ENCODE measurements at places on chromosomes 3 and 15. TPM values are rescaled to one million over a fixed set of nuclear protein-coding genes. Genes with fewer than 3 reads are reported as not detected.

- DNase-seq = no peak
These were observed 466.3 kb downstream of the NAALADL2 start for GRCh38 chr3:175325440-175325839.

DNA sequence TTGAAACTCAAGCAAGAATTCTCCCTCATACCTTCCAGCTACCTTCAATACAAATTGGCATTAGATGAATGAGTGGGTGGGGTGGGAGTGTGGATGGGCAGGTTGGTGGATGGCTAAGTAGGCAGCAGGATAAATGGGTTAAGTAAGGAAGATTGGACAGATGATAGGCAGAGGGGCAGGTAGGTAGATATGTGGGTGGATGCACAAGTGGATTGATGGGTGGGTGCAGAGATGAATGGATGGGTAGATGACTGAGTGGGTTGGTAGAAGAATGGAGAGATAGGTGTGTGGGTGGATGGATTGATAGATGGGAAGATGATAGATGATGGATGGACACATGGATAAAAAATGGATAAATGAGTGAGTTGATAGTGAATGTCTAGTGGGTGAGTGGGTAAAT is 27.6 kb downstream of the VIPR1 start:
- DNase-seq = no peak

- no peak for DNase-seq
These were observed 157.3 kb upstream of the SMAD3 start for GRCh38 chr15:66907826-66908743.

GRCh38 chr3:133859381-133860234 is 36.1 kb downstream of the RAB6B start:
- DNase-seq = no peak

- no peak for DNase-seq
These were observed 13.2 kb upstream of the TIPARP start for GRCh38 chr3:156661155-156661554.

DNA sequence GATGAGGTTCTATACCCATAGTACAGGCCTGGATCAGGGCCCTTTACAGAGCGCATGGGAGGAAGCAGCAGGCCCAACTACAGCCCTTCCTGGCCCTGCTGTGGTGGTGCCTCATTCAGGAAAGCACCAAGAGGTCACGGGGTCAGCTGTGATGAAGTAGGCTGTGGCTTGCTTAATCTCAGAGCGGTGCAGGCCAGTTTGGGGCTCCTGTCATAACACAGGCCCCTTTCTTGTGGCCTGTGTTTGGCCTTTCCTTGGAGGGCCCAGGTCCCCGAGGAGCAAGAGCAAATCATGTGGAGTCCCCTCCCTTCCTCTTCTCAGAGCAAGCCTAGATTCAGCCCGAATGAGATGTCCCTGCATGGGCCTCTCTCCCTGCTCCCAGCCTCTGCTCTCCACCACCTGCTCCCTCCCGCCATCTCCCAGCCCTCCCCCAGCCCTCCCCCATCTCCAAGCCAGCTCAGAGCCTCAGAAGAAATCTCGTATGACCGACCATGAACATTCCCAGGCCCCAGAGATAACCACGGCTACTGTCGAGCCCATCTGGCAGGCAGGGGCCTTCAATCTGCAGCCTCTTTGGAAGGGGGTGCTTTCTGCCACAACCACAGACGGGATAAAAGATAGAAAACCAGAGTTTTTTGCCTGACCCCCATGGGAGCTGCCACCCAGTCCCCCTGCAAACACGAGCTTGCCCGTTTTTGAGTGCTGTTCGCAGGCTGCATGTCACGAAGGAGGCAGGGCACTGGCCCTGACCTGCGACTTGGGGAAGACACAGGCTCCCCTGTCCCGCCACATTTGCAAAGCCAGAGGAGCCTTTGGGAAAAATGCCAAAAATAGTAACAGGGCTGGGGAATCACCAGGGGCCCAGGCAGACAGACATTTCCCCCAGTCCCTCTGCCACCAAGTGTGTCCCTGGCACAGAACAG is 32.3 kb upstream of the DUSP7 start:
- DNase-seq = no peak

- DNase-seq = no peak
These were observed 36.3 kb upstream of the PCOLCE2 start for GRCh38 chr3:142925140-142925539.

DNA sequence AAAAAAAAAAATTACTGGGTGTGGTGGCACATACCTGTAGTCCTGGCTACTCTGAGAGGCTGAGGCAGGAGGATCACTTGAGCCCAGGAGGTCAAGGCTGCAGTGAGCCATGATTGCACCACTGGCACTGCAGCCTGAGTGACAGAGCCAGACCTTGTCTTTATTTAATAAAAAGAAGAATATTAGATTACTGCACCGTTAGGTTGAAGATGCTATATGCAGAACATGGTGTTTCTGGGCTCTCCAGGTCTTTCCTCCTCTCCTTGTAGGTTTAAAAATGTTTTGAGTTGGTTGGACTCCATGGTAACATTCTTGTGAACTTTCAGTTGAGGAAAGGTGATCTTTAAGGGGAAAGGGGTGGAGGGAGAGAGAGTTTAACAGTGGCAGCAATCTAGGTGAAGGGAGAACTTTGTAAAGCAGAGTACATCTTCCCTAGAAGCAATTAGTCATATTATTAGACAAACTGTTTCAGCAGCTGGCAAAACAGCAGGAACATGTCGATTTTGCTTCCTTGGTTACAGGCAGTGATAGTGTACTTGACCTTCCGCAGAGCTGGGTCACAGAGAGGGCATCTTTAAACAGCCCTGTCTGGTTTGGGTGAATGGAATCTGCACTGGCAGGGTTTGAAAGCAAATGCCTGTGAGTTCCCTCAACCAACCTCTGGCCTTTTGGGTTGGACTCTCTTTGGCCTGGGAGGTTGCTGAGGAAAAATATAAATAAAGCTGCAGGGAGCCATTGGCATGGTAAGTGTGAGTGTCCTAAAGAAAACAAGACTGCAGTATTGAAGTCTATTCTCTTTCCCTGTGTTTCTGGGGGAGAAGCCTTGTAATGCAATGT is 42.8 kb downstream of the NR2C2 start:
- no peak for DNase-seq

- no peak for DNase-seq
These were observed 960 bp downstream of the THBS1 start for GRCh38 chr15:39581793-39582285.

- DNase-seq = no peak
These were observed 107.7 kb upstream of the RPL32 start for GRCh38 chr3:12948891-12949711.

GRCh38 chr3:122948408-122948807 is 79.2 kb downstream of the SEMA5B start:
- DNase-seq = no peak

DNA sequence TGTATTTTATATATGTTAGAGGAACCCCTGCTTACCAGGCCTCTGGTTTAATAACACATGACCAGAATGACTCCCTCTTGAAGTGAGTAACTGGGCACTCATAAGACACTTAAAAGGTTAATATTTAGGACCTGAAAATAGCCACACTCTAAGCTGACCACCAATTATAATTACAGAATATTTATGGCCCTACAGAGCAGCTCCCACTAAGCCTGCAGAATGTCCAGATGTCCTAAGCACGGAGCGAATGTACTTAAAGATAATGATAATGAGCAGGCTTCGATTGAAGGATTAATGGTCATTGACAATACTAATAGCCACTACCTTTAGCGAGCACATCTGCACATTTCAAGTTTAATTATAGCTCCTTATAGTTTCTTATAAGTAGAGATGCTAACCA is 22.8 kb upstream of the KCTD6 start:
- DNase-seq = no peak

Gene PLAAT1
- polyA plus RNA-seq = 4.5 TPM

Gene ETV5
- 13.1 TPM for polyA plus RNA-seq

Gene ZNF774
- polyA plus RNA-seq = 0.82 TPM

Gene P2RY13
- polyA plus RNA-seq = not detected

Gene FGD5
- 6.0 TPM for polyA plus RNA-seq

Gene PYGO1
- 0.50 TPM for polyA plus RNA-seq

Gene BFSP2
- polyA plus RNA-seq = not detected

Gene GCNT3
- polyA plus RNA-seq = not detected

Gene CACNA1D
- 2.5 TPM for polyA plus RNA-seq
